ENCODE measurements at places on chromosomes 11 and 22.

DNA sequence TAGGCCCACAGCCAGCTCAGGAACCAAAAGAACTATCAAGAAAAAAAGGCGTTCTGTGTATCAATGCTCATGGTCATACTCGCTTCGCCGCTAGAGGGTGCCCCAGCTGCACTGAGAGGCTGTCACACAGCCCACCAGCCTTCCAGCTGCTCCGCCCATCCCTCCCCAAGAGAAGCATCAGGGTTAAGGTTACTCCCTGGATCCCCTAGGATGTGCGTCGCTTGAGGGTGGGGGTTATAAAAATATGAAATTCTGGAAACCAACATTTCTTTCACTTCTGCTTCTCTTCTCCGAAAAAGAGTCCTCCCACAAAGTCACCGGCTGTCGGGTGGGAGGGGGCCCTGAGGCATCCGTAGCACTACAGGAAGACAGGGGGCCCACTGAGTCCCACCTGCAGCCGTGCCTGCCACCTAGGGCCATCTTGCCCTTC lies 1.7 kb downstream of the CBX6 start:
- peak; percentile 64 for DNase-seq

DNA sequence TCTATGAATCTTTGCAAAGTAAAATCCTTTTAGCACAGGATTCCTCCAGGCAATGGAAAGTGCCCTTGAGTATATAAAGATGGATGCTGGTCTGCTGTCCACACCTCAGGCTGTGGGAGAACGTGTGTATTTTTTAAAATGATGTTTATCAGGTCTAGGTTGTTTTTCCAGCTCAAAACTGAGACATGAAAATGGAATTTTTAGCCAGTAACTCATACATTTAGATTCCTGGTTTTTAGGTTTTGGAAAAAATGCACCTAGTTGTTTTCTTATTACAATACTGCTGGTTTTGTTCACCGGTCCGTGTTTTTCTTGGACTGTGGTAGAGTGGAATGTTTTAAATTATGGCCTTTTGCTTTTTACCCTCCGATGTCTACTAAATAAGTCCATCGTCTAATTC lies 554.7 kb downstream of the SOX6 start:
- DNase-seq: no peak

GRCh38 chr11:120746836-120747609 lies 235.5 kb downstream of the GRIK4 start:
- DNase-seq: no peak

- no peak for DNase-seq
These were observed 52.4 kb upstream of the ARFGAP3 start for GRCh38 chr22:42909363-42910058.

DNA sequence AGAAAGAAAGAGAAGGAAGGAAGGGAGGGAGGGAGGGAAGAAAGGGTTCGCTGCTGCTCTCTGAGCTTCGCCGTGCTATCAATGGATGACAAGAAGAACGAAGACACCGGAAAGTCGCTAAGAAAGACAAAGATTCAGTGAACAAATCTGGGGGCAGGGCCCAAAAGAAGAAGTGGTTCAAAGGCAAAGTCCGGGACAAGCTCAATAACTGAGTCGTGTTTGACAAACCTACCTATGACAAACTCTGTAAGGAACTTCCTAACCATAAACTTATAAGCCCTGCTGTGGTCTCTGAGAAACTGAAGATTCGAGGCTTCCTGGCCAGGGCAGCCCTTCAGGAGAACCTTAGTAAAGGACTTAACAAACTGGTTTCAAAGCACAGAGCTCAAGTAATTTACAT lies 2.9 kb upstream of the TTLL1 start:
- DNase-seq: no peak

- no peak for DNase-seq
These were observed 2.0 kb downstream of the ANO5 start for GRCh38 chr11:22194907-22195306.

DNA sequence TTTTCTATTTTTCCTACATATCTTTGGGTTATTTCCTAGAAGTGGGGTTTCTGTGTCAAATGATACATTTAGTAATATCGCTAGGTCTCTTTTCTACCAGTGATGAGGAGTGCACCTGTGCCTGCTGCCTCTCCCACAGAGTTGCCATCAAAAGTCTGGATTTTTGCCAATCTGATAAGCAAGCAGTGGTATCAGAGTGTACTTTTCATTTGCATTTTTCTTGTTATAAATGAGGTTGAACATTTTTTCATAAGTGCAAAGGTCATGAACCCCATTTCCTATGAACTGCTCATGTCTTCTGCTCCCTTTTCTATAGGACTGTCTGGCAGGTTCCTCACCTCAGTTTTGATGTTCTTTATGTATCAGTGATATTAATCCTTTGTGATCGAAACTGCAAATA lies 1.7 kb downstream of the TRPM5 start:
- no peak for DNase-seq

DNA sequence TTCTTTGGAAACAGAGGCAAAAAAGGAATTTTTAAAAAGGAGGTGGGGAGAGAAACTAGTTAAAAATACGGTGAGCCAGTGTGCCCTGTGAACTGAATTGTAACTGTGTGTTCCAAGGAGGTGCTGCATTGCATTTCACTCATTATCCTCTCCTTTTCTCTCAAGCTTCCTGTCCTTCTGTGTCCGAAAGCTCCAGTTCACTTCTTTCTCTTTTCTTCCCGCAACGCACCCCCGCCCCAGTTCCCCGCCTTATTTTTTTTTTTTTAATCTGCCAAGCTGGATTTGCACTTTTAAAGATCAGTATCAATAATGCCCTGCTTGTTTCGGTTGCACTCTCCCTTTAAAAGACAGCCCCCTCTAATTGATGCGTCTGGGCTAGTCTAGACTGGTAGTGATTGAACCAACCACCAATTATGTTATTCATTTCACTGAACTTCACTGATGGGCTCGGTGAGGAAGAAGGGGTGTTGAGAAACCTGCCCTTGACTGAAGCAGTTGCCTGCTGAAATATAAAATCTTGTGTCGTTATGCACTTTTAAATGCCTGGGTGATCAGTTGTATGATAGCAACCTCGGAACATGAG lies 18.5 kb downstream of the BLID start:
- DNase-seq: no peak

GRCh38 chr22:28442711-28443525 lies 236.7 kb downstream of the TTC28 start:
- no peak for DNase-seq

- no peak for DNase-seq
These were observed 1.8 kb downstream of the GALR3 start for GRCh38 chr22:37824674-37825641.

GRCh38 chr22:42307806-42308563 lies 37.5 kb upstream of the TCF20 start:
- no peak for DNase-seq

DNA sequence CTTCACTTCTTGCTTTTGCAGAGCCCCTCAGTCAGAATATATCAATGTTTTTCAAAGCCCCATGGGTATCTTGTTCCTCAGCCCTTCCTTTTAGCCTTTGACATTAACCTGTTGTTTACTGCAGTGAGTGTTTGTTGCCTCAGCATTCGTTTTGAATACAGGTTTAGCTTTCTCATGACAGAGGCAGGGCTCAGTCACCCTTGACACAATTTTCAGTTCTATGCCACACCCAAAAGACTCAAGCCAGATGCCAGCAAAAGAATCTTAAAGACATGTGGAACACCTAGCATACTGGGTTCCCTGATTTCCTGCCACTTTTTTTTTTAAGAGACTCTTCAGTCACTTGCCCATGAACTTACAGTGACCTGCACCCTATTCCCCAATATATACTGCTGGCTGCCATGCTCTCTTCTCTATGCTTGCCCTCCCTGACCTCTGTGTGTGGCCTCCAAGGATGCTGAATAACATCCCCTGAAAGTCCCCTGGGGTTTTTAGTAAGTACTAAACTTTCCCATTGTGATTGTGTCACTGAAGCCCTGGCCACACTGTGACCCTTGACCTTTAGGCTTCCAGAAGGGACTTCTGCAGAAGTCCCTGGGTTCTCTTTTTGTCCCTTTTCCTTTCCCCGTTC lies 1225.5 kb downstream of the TBC1D22A start:
- DNase-seq: no peak

- no peak for DNase-seq
These were observed 128.0 kb downstream of the BARX2 start for GRCh38 chr11:129503646-129504045.

- DNase-seq: peak; percentile 70
These were observed 25.0 kb downstream of the MTMR3 start for GRCh38 chr22:29907753-29908515.

DNA sequence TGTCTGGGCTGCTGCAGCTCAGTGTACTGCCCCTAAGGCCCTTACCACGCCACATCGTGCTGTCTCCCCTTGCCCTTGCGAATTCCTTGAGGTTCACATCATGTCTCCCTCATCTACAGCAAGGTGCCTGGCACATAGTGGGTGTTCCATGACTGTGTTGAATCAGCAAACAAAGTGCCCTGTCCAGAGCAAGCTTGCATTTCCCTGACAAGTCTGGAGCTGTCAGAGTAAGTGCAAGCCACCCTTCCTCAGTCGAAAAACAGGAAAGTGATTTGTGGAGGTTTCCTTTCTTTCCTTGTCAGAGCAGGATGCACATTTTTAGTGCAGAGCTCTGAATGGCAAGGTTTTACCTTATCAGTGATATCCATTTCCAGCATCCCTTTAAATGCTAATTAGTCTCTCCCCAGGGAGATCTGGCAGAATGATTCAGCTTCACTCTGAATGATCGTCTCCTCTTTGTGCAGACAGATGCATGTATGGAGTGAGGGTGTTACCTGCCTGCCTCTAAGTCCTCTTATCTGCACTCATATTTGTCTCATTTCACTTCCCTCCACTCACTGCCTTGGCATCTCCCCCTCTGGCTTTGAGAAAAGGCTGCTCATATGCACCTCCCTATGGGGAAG lies 331.2 kb downstream of the TMEM135 start:
- no peak for DNase-seq

GRCh38 chr11:15965562-15966250 lies 390.6 kb downstream of the SOX6 start:
- no peak for DNase-seq

DNA sequence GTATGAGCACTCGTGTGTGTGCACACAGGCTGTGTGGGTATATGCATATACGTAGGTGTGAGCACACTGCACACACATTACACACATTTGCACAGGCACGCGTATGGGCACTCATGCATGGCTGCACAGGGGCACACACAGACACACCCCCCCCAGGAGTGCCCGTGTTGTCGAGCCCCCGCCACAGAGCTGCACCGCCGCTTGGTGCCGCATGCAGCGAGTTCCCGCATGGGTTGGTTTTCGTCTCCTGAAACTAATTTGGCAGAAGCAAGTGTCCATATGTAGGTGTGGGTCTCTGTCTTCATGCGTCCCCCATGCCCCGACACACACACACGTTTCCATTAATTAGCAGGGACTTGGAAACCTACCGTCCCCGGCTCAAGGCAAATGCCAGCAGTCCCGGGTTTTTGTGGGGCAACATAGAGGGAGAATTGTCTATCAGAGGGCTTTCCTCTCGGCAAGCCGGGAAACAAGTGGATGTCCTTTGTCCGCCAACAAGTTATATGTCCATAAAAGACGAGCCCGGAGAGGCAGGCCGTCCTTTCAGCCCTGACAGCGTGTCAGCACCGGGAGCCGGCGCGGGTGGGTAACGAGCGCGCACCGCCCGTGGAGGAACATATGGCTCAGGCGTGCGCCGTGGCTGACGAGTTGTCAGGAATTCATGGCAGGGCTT lies 1291.7 kb downstream of the BRD1 start:
- no peak for DNase-seq

DNA sequence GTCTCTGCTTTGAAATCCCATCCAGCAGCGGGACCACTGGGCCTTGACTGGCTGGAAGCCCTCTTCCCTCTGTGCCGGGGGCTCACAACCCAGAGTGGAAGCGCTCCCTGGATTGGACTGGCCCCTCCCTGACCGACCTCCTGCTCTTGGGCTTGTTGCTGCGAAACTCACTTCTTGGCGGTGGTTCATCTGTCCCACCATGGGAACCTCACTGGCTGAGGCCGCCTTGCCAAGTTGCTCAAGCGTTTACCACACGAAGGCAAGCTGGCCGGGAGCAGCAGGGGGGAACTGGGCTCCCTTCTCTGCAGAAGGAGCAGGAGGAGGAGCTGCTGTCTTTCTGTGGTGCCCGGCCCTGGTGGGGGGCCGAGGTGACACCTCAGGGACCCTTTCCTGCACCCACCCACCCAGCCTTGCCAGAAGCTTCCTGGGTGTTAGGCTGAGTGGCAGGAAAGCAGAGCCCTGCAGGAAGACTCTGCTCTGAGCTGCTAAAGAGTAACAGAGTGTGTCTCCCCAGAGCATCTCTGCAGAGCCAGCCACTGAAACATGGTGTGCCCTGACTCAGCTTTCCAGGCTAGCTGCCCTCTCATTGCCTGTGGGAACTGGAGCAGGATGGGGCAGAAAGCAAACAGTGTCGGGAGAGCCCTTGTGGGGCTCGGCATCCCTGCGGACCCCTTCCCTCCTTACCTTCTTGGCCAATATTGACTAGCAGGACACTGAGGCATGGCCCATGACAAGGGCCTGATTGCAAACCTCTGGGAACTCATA lies 88.5 kb upstream of the ALX4 start:
- peak; percentile 13 for DNase-seq

GRCh38 chr11:117828611-117829368 lies 4.2 kb upstream of the FXYD2 start:
- no peak for DNase-seq

DNA sequence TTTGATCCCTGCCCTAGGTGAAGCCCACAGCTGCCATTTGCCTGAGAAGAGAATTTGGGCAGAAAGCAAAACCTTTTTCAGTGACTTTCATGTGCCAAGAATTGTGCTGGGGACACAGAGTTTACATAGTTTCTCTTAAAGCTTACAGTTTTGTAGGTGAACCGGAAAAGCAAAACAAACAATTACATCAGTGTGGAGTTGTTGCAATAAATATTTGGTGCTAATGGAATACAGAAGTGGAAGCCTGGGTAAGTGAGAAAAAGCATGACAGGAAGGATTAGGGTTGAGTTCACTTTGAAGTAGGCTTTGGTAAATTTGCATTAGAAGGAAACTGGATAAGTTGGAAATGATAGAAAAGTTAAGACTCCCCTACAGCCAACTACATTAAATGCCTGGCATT lies 82.7 kb downstream of the RASSF10 start:
- DNase-seq: no peak

- DNase-seq: no peak
These were observed 13.1 kb upstream of the TCF20 start for GRCh38 chr22:42283278-42284201.

DNA sequence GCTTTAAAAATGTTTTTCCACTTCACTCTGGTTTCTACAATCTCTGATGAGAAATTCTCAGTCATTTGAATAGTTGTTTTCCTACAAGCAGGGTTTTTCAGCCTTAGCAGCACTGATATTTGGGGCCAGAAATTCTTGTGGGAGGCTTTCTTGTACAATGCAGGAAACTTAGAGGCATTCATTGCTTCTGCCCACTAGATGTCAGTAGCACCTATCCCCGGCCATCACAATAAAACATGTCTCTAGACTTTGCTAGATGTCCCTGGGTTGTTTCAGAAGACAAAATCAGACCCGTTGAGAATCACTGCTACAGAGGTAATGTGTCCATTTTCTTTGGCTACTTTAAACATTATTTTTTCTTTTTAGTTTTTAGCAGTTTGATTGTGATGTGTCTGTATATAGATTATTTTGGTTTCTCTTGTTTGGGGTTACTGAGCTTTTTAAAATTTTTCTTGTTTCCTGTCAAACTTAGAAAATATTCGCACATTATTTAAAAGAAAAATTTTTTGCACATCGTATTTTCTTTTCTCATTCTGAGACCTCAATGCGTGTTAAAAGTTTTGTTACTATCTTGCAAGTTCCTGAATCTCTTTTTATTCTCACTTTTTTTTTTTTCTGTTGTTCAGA lies 60.8 kb upstream of the CCDC179 start:
- DNase-seq: peak; percentile 25

GRCh38 chr11:104106136-104106754 lies 57.7 kb downstream of the PDGFD start:
- DNase-seq: no peak
